ELR (cell line): ENCODE measurements at places on chromosomes 7 and 10.

DNA sequence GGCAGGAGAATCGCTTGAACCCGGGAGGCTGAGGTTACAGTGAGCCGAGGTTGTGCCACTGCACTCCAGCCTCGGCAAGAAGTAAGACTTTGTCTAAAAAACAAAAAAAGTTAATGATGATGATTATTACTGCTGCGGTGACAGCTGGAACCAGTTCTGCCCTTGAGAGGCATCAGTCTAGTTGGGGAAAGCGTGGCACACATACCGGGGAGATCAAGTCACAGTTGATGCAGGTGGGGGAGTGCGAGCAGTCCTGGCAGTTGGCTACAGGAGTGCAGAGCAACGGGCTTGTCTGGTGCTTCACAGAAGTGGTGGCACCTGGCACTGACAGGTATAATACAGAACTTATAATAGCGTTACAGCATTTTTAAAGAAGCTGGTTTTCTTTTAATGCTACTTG is 173.0 kb downstream of the ARHGAP21 start:
- no peak for DNase-seq

DNA sequence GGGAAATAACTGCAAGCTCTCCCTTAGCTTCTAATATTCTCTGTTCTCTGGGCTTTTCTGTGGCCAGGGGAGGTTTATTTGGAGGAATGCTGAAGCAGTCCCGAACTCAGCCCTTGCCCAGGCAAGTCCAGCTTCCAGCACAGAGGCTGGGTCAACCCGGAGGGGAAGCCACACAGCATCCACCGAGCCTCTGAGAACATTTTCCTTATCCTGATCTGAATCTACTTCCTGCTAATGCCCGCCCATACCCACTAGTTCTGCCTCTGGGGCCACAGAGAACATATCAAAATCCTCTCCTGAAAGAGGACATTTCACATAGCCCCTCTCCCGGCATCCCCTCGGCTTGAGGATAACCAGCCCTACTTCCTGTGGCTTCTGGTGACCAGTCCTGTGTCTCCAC is 31.1 kb downstream of the SH3PXD2A start:
- no peak for DNase-seq

- DNase-seq: no peak
Observed at GRCh38 chr7:24836084-24836483, 78.8 kb upstream of the GSDME start.

GRCh38 chr10:23106331-23107072 is 11.1 kb downstream of the MSRB2 start:
- no peak for DNase-seq

- peak; percentile 23 for DNase-seq
Observed at GRCh38 chr10:88828310-88828709, 23.3 kb downstream of the ANKRD22 start.

- no peak for DNase-seq
Observed at GRCh38 chr7:38704751-38705150, 73.6 kb upstream of the AMPH start.

DNA sequence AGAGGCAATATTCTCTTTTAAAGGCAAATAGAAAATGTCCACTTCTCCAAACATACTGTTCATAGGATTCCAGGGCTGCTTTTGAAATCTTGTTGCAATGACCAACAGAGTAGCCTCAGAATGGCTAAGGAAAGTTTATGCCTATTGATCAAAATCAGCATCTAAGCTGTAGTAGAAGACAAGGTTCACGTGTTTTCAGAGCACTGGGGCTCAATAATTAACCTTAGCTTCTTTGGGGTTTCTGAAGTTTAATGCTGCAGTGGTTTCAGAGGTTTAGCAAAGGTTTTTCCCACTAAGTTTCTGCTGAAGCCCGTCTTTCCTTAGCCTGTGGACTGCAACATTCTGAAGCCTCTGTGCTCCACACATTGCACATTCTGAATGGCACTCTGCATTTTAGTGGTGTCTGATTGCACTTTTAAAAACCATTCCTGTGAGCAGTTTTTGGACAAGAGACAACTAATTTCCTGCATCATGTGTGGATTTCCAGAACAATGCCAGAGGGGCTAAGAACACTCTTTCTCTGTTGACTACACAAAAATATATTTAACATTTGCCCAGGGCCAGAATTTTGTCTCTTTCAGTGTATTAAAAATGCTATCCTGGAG is 342.5 kb downstream of the PTEN start:
- no peak for DNase-seq

DNA sequence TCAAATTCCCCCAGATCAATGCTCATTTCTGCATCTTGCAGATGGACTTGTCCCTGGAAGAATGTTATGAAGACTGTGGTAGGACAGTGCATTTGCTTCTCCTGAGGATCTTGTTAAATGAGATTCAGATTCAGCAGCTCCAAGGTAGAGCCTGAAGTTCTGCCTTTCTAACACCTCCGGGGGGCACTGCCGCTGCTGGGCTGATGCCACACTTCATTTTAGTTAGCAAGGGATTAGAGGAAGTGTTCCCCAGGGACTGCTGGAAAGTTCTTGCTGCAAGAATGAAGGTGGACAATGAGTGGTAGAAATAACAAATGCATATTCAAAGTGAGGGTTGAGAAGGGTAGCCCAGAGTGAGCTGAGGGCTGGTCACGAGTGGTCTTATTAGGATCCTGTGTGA is 434.3 kb upstream of the AKR1E2 start:
- peak; percentile 54 for DNase-seq

GRCh38 chr7:142968229-142968628 is 6.1 kb upstream of the KEL start:
- no peak for DNase-seq

GRCh38 chr7:7522421-7522820 is 13.3 kb downstream of the COL28A1 start:
- DNase-seq: no peak

DNA sequence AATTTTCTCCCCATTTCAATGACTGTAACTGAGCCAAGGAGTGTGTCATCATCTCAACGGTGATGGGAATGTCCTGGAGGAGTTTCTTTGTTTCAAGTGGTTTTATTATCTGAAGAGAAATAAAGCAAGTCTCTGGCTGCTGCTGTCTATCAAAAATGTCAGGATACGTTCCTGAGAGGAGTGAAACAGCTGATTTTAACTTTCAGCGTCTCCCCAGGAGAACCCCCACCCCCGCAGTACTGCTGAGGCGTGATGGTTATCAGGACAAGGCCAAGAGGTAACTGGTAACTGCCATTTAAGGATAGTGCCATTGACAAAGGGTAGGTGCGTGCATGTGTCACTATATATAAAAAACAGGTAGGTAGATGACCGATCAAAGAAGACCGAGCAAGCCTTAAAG is 70.3 kb upstream of the LRGUK start:
- no peak for DNase-seq

DNA sequence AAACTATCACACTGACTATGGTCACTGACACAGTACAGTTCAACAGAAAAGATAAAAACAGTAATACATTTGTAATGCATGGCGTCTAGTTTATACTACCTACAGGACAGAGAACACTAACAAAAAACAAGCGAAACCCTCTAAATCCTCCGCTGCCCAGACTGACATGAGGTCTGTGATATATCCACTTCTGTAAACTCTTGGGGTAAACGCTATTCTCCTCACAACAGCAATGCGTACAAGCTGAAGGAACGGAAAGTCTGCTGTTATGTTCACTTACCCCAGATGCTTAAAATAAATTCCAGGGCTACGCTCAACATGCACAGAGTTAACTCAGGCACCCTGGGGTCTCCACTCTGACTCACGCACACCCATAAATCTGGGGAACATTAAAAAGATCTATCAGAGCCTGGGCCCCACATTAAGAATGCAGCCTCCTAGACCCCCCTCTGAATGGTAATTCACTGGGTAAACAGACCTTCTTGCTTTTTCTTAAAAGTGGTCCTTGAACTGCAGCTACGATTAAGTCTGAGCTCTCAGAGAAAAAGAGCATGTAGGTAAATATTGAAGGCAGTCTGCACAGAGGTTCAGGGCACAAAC is 105.6 kb downstream of the CTBP2 start:
- no peak for DNase-seq

- no peak for DNase-seq
Observed at GRCh38 chr10:133164816-133165555, 5.0 kb downstream of the KNDC1 start.

DNA sequence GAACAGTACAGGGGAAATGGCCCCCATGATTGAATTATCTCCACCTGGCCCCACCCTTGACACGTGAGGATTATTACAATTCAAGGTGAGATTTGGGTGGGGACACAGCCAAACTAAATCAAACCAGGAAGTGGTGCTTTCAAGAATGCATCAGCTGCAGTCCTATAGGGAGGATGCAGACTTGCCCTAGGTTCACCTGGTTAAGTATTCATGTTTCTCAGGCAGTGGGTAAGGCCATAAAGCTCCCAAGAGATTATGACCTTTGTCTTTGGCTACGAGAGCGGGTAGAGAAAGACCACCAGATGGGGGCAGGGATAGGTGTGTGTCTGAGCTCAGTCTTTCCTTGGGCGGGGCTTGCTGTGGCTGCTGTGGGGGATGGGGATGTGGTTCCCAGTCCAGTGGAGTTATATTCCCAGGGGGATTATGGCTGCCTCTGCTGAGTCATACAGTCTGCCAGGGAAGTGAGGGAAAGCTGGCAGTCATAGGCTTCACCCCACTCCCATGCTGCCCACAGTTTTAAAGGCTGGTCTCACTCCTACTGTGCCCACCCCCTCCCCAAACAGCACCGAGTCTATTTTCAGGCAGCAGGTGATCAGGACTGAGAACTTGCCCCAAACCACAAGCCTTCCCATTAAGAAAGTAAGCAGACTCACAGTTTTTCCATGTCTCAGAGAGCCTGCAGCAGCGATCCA is 8.4 kb upstream of the R3HCC1L start:
- no peak for DNase-seq

- peak; percentile 74 for DNase-seq
Observed at GRCh38 chr7:111752022-111752582, 189.8 kb upstream of the IMMP2L start.

GRCh38 chr7:128117691-128118090 is 86.5 kb upstream of the LRRC4 start:
- no peak for DNase-seq

DNA sequence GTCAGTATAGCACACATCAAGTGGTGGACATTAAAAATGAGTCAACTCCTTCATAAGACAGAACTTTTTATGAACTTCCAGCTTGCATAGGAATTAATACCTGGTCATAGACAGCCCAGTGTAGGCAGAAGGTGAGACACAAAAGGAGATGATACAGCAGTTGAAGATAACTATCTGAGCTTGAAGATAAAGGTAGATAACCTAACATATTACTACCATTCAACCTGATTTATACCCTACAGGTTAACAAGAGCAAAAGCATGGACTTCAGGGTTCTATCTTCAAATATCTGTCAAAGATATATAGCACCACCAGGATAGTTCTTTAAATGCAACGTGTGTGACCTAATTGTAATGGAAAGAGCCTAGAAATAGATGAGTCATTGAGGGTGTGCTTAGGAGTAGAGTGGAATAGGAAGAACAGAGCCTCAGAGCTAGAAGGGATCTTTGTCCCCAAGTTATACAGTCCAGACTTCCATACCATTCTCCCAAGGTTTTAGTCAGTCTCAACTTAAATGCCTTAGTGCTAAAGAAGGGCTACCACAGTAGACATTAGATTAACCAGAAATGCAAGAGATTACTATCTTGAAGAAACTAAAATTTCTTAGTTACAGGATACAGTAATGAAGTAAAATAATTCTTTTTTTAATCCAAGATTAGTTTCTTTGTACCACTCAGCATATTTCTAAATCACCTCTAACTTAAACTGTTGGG is 9.2 kb downstream of the ZNF800 start:
- peak; percentile 53 for DNase-seq

DNA sequence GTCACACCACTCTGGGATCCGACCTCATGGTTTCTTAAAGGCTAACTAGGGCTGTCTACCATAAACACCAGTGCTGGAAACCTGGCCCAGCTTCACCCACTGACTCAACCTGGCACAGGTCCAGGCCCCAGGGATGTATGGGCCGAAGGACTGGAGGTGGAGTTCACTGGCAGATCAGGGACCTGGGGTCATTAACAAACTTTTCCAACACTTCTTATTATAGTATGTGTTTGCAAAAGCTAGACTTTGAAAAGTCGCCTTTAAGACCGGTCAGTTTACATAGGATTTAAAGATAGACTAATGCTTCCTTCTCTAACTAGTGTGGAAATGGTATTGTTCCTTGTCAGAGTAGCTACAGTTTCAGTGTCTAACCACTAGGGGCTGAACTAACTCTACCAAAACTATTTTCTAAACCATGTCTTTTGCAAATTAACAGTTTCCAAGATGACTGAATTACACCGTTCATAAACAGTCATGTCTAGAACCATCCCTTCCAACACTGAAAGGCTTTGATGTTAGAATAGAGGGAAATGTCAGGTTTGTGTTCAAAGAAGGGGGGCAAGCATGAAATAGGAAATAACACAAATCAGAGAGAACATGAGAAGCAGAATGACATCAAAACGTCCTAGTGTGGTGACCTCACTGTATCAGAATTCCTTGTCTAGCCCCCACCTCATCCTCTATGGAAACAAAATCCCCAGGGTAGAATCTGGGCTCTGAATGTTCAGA is 29.7 kb downstream of the STN1 start:
- peak; percentile 91 for DNase-seq

GRCh38 chr10:17506390-17506789 is 52.0 kb upstream of the ST8SIA6 start:
- no peak for DNase-seq

DNA sequence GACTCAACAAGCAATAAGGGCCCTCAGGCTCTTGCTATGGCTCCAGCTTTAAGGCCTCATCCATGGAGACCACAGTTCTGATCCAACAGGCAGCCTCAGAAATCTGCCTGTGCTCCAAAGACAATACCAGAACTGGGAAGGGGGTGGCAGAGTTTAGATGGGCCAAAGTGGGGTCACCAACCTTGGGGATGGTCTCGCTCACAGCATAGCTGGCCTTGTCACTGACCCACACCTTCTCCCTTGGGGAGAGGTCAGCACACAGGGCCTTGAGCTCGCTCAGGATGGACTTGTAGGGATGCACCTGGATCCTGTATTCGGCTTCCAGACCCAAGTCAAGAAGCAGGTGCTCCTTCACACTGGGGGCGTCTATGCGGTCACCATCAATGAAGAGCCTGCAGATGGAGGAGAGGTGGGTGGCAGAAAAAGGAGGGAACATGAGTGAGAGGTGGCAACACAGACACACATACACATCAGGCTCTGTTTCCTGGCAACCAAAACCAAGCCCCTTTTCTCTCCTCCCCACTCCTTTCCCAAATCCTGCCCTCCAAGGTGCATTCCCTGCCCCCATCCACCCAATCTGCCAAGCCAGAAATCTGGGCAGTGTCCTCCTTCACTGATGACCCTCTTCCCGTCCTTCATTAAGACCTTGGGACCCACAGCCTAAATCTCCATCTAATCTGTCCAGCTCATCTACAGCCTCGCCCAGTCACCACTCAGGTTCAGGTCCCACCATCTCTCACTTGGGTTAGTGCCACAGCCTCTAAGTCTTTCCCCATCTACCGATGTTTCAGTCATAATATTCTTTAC is 40.9 kb downstream of the XPNPEP1 start:
- no peak for DNase-seq

DNA sequence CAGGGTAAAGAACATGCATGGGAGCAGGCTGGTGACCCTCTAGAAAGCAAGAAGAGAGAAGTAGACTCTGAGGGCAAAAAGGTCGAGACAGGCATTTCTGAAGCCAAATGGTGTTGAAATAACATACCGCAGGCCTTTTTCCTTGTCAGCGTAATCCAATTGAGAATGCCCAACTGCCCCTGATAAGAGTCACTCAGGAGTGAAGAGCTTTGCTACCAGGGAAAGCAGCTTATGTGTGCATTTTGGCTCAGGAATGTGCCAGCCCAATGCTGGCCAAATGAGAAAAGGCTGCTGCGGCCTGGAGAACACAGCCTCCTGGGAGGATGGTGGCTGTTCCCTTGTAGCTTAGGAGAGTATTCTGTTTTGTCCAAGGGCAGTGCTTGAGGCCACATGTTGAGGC is 61.4 kb upstream of the NFKB2 start:
- DNase-seq: no peak
